Gastrocnemius medialis (tissue), 4 donors: ENCODE measurements at places on chromosomes 7 and 10. TPM values are rescaled to one million over a fixed set of nuclear protein-coding genes. Genes with fewer than 3 reads are reported as not detected.

LANCL2 gene
- 7.4 TPM for total RNA-seq

ADAMTS14 gene
- total RNA-seq, result not detected

UTF1 gene
- total RNA-seq, result not detected

SKIDA1 gene
- total RNA-seq, result 0.09 TPM

C7orf33 gene
- not detected for total RNA-seq

KIAA1549 gene
- 0.55 TPM for total RNA-seq

SNX10 gene
- total RNA-seq, result 1.2 TPM

SMKR1 gene
- not detected for total RNA-seq

GRM3 gene
- not detected for total RNA-seq

MRLN gene
- 67.7 TPM for total RNA-seq

CPEB3 gene
- 16.9 TPM for total RNA-seq

RNF32 gene
- not detected for total RNA-seq

ZNF273 gene
- 9.3 TPM for total RNA-seq

PTPRN2 gene
- total RNA-seq, result 0.84 TPM

SPAM1 gene
- total RNA-seq, result not detected

AGAP9 gene
- total RNA-seq, result 1.2 TPM

AKR1C4 gene
- total RNA-seq, result not detected
